Fibroblast of lung (primary cell): ENCODE measurements at places on chromosomes 5 and 9. TPM values are rescaled to one million over a fixed set of nuclear protein-coding genes. Genes with fewer than 3 reads are reported as not detected.

GRCh38 chr5:175521313-175521833, 43.0 kb downstream of the SFXN1 start:
- H3K36me3 ChIP-seq, result peaks cover 20% of the 10 kb centered on the region
- no peaks in the 10 kb centered on the region for H3K27me3 ChIP-seq
- no peak for DNase-seq
- H3K4me1 ChIP-seq, result peaks cover 2% of the 10 kb centered on the region

DNA sequence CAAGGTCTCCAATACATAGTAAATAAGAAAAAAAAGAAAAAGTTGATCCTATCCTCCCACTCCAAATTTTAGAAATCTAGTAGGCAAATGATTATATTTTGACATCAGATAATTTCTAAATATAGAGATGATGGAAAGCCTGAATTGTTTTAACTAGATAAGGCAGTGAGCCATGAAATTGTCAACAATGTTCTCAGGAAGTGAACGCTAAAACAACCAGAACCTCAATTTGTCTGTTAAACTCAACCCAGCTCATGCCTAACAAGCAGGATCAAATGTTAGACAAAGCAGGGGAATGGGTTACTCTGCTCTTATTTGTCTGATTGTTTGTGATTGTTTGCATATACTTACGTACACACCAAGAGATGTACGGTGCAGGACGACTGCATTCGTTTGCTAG, 49.2 kb downstream of the ESM1 start:
- H3K4me3 ChIP-seq, result no peak overlapping the region
- H3K27me3 ChIP-seq, result peaks cover 35% of the 10 kb centered on the region
- no peak overlapping the region for H3K27ac ChIP-seq
- H3K4me1 ChIP-seq, result no peaks in the 10 kb centered on the region
- no peak for DNase-seq
- no peaks in the 10 kb centered on the region for H3K36me3 ChIP-seq

GRCh38 chr5:33400675-33401074, 40.1 kb upstream of the TARS1 start:
- no peak overlapping the region for H3K4me3 ChIP-seq
- peaks cover 6% of the 10 kb centered on the region for H3K4me1 ChIP-seq
- no peak for DNase-seq
- H3K27me3 ChIP-seq, result no peaks in the 10 kb centered on the region
- H3K27ac ChIP-seq, result no peak overlapping the region
- H3K36me3 ChIP-seq, result no peaks in the 10 kb centered on the region

GRCh38 chr9:76552181-76552580, 93.2 kb downstream of the GCNT1 start:
- no peaks in the 10 kb centered on the region for H3K4me1 ChIP-seq
- DNase-seq, result no peak
- H3K27ac ChIP-seq, result no peak overlapping the region
- no peaks in the 10 kb centered on the region for H3K27me3 ChIP-seq

DNA sequence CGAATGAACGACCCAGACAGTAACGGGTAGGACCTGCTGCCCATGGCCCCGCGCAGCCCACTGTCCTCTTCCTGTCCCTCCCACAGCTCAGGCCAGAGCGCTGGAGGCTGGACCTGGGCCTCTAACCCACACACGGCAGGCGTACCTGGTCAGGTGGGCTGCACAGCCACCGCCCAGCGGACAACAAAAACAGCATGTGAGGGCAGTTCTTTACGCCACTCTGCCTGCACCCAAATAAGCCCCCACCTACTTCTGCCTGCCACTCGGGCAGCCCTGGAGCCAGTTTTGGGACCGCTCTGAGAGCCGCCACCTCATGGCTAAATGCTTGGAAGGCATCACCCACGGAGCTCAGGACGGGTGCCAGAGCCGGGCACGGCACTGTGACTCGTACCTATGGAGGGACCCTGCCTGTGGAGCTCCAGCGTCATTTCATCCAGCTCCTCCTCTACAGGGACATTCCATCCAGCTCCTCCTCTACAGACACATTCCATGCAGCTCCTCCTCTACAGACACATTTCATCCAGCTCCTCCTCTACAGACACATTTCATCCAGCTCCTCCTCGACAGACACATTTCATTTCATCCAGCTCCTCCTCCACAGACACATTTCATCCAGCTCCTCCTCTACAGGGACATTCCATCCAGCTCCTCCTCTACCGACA, 18.9 kb downstream of the CLPTM1L start:
- DNase-seq, result no peak
- no peak overlapping the region for H3K4me3 ChIP-seq
- H3K36me3 ChIP-seq, result peaks cover 19% of the 10 kb centered on the region
- no peak overlapping the region for H3K27ac ChIP-seq

The KCNT1 gene
- not detected in 2 replicates for total RNA-seq

The SLC46A2 gene
- total RNA-seq, result not detected in 2 replicates

The NME5 gene
- total RNA-seq, result 2.5 and 3.3 TPM in 2 replicates
